ENCODE measurements at places on chromosomes 12 and 14.

DNA sequence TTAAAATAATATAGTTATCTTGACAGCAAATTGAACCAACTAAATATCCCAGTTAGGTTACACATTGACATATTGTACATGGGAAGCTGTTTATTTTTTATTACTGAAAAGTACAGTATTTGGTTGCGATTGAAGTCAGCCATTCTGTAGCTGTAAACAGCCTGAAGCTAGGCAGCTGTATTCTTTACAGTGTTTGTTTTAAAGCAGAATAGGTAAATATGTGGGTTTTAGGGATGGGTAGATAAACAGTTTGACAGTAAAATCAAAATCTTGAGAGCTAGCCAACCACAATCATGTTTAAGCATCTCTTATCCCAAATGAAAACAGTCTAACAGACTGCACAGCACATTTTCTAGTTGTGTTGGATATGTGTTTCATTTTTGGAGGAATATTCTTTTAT is 45.7 kb downstream of the TTC6 start:
- DNase-seq = no peak

- DNase-seq = no peak
These were observed 185.4 kb downstream of the PPM1H start for GRCh38 chr12:62749586-62749985.

DNA sequence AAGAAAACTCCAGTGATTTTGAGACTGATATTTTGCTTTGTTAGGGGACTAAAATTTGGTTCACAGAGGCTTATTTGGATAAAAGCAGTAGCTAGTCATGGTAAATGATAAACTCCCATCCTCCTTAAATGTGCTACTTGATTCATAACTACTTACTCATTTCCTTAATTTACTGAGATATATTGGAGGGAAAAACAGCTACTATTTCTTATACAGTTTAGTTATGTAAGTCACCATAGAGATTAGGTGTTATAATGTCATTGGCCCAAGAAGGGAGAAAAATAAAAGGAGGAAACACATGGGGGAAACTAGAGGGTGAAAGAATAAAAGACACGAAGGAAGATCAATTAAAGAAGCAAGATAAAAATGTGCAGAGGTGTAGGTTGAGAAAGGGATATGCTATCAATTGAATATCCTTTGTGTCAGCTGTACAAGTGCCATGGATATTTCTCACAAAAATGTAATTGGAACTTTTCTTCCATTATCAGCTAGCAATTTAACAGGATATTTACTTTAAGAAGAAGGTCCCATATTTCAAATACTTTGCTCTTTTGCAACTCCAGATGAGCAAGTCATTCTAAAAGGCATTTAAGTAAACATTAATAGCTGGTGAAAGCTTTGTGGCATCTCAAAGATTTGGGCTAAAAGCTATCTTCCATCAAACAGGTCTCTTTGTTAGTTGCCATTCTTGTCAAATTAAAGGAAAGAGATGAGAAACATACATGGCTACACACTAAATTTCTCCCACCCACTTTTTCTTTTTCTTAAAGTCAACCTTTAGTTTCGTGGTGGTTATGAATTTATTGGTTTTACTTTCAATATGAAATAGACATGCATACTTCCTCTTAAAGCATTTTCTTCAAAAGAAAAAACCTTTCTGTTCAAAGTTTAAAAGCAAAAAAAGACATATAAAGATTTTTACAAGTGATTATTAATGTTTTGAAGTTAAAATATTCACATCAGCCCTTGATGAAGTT is 439.5 kb downstream of the CCER1 start:
- DNase-seq = peak; percentile 8

GRCh38 chr12:123187637-123188036 is 36.7 kb upstream of the PITPNM2 start:
- DNase-seq = no peak

DNA sequence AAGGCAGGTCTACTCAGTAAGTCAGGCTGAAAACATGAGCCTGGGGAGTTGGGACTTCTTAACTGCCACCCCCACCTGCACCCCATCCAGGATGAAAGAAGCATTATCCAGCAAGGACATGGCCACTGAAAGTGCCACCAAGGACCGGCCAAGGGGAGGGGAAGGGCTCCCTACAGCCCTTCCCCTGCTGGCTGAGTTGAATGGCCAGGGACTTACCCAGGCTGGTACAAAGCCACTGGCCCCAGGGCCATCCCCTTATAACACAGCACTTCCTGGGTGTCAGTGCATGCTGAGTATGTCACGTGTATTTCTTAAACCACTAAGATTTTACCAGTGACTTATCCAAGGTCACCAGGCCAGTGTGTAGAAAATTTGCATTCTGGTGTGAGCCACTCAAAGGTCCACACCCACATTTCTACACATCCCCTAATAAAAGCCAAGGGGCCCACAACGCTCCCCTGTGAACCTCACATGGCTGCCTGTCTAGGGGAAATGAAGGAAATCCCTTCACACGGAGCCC is 29.3 kb upstream of the ZFP36L1 start:
- DNase-seq = peak; percentile 75

- no peak for DNase-seq
These were observed 9.3 kb upstream of the DENND5B start for GRCh38 chr12:31600252-31600651.

GRCh38 chr14:99246536-99247097 is 25.4 kb downstream of the BCL11B start:
- no peak for DNase-seq

GRCh38 chr14:33420051-33420627 is 481.5 kb downstream of the NPAS3 start:
- DNase-seq = no peak

- peak; percentile 64 for DNase-seq
These were observed 93.8 kb downstream of the RFLNA start for GRCh38 chr12:124388679-124389137.

DNA sequence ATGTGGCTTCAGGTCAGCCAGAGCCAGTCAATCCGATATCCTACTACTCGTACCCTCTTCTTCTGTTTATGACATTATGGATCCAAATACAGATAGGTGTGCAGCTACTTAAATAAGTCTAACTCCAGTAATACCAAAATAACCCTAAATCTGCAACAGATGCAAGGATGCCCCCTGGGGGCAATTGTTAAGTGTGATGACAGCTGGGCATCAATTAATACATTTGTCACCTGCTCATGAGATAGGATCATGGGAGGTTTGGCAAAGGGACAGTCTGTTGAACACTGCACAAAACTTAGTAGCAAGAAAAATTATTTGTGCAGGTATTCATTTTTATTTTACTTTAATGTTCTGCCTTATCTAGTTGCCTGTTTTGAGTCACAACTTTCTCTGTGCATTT is 83.2 kb downstream of the SLC38A6 start:
- DNase-seq = no peak

- DNase-seq = no peak
These were observed 26.9 kb downstream of the IFNG-AS1 start for GRCh38 chr12:68016136-68016535.

DNA sequence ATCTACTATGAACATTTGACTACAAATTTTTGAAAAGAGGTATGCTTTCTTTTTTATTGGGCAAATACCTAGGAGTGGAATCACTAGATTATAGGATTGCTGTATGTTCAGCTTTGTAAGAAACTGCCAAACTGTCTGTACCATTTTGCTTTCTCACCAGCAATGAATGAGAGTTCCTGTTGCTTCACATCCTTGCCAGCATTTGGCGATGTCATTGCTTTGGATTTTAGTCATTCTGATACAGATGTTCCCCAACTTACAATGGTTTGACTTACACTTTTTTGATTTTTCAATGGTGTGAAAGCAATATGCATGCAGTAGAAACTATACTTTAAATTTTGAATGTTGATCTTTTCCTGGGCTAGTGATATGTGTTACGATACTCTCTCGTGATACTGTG is 328.7 kb downstream of the RAD51B start:
- no peak for DNase-seq

GRCh38 chr12:41189395-41190251 is 1.5 kb downstream of the PDZRN4 start:
- DNase-seq = no peak

DNA sequence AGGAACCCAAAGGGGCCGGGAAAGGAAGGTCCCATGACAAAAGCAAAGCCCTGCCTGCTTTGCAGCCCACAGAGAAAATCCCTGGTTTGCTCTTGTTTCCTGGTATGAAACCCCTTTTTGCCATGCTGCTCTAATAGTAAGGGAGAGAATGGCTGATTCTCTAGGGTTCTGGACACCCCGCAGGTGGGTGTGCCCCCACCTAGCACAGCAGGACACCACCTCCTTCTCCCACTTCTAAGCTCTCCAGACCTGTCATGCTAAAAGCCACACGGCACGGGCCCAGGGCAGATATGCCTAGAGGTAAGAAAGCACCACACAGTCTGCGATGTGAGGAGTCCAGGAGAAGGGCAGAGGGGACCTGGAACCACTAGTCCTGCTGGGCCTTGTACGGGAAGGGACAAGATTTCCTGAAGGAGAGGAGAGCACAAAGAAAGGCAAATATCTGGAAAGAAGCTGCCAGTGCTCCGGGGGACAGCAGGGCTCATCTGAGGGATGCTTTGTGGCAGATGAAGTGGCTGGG is 113.3 kb downstream of the BCL11B start:
- no peak for DNase-seq

GRCh38 chr12:105899589-105899988 is 239.2 kb downstream of the NUAK1 start:
- DNase-seq = no peak

DNA sequence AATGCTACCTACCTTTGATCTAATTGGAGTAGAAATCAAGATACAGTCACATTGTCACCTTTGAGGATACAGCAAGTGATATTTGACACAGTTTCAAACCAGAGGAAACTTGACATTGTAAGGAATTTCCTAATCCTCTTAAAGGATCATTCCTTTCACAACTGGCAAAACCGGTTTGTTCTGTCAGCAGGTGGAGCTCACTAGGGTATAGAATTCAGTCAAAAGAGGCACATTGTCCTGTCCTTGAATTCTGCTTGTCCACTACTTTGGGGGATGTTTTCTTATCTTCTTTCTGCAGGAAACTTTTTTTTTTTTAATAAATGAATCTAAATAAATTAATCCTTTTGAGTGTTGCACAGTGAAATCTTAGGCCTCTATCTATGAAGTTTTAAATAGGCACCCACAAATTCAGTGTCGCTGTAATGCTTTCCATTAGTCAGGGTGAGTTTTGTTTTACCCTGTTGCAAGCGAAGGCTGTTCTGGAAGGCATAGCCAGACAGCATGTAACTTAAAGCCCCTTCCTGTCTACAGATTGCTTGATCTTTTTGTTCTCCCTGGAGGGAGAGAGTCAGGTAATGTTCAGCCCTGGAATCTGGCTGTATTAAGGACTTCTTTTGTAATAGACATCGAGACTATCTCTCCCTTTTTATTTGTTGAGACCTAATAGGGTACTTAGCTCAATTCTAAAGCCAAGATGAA is 285.0 kb upstream of the RGS6 start:
- DNase-seq = no peak

- peak; percentile 56 for DNase-seq
These were observed 156.3 kb upstream of the PZP start for GRCh38 chr12:9364224-9365176.

DNA sequence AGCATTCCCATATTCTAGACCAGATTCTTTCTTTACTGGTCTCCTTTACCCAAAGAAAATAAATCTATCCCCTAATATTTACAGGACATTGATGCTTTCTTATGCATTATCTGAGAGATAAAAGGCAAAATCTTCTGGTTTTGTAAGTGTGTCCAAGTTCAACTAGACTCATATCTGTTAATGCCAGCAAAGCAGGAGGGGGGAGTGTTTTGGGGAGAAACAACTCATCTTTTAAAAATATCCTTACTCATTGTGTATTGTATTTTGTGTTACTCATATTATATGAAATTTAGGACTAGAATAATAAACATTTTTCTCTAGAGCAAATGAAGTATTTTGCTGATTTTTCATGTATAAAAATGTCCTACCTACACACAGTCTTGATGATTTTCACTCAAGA is 54.8 kb downstream of the SAMD4A start:
- no peak for DNase-seq

GRCh38 chr12:51025836-51026638 is at the start of gene SLC11A2:
SLC11A2 (minus strand) TSS chr12:51026384; CDS start chr12:51010728, 15,656 bp downstream.
- peak; percentile 96 for DNase-seq

GRCh38 chr12:54616933-54617680 is 17.6 kb downstream of the LACRT start:
- DNase-seq = no peak

DNA sequence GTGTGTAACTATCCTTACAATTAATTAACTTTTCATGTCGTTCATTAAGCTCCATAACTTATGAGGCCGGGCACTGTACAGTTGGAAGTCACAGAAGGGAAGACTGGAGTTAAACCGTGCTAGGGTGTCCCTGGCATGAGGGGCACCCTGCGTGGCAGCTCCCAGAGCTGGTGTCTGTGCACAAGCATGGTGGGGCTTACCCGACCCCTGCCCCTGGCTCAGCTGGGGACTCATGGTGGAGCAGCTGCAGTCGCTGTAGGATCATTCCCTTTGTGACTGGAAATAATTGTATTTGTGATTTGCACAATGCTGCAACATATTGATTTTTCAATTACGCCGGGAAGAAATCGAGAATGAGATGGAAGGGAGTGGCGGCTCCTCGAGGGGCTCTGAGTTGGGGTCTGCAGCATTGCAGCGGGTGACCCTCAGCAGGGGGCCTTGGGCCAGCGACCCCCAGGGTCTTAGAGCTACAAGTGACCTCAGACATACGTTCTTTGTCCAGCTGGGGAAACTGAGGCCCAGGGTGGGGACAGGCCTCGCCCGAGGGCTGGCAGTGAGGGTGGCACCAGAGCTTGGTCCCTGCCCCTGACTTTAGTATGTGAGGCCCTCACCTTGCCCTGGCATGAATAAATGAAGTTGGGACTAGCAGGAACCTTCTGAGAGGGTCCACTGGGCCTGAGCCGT is 125.4 kb downstream of the KIF26A start:
- DNase-seq = no peak

DNA sequence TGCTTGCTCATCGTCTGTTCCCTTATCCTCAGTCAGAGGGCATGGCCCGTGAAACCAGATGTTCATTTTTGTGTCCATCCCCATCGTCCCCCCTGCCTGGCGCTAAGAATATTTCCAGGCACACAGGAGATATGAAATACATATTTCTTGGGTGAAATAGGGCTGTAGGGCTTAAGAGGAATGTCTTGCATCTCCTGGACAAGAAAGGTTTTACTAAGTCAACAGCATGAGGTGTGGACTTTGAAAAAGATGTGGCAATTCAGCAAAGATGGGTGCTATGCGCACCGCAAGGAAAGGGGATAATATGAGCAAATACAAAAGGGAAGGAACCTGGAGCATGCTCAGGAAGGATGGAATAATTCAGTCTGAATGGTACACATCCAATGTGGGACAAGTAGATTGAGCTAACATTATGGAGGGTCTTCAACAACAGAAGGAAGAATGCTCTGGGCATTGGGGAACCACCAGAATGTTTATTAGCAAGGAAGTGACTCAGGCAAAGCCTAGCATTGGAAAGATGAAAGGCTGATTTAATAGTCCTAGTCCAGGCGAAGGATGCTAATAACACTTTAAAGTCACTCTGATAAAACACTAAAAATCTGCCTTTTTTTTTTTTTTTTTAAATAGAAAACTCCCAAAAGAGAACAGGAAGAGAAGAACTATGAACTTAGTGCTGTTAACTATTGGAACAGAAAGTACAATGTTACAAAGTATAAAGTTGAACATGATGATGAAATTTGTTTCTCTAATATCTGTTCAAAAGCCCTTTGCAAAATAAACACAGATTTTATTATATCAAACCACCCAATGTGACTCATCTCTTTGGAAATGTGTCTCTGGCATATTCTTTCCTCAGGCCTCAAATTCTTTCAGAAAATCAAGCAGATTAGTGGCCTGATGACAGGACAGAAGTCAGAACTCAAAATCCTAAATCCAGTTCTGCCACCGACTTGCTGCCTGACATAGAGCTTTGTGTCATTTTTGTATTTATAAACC is 449.5 kb downstream of the BCAT1 start:
- no peak for DNase-seq

GRCh38 chr14:104589338-104590195 is 10.0 kb downstream of the C14orf180 start:
- no peak for DNase-seq
